ENCODE measurements at places on chromosomes 3 and 15. TPM values are rescaled to one million over a fixed set of nuclear protein-coding genes. Genes with fewer than 3 reads are reported as not detected.

MAGI1 gene
- total RNA-seq = 8.0 TPM

TTC23 gene
- total RNA-seq = 14.2 TPM

ACTRT3 gene
- not detected for total RNA-seq

NEDD4 gene
- total RNA-seq = 27.9 TPM

GALNT15 gene
- total RNA-seq = 0.69 TPM

RTP3 gene
- not detected for total RNA-seq

PLA2G4E gene
- total RNA-seq = not detected

KIAA1143 gene
- total RNA-seq = 21.8 TPM

CAND2 gene
- total RNA-seq = 3.7 TPM

GAP43 gene
- total RNA-seq = 0.12 TPM

PEX11A gene
- 4.3 TPM for total RNA-seq

UROC1 gene
- total RNA-seq = not detected

DLL4 gene
- total RNA-seq = not detected

PLA2G4F gene
- not detected for total RNA-seq

SNX22 gene
- not detected for total RNA-seq

ZMYND10 gene
- 0.17 TPM for total RNA-seq

ACTR8 gene
- 27.1 TPM for total RNA-seq

C2CD4B gene
- not detected for total RNA-seq

ONECUT1 gene
- not detected for total RNA-seq

FOXB1 gene
- 0.06 TPM for total RNA-seq

PARP15 gene
- under 0.01 TPM for total RNA-seq

TM6SF1 gene
- 3.6 TPM for total RNA-seq
